HS-27A (cell line): ENCODE measurements at places on chromosomes 2 and 18.

- no peak for DNase-seq
These were observed 370.6 kb downstream of the HRH4 start for GRCh38 chr18:24831081-24831480.

DNA sequence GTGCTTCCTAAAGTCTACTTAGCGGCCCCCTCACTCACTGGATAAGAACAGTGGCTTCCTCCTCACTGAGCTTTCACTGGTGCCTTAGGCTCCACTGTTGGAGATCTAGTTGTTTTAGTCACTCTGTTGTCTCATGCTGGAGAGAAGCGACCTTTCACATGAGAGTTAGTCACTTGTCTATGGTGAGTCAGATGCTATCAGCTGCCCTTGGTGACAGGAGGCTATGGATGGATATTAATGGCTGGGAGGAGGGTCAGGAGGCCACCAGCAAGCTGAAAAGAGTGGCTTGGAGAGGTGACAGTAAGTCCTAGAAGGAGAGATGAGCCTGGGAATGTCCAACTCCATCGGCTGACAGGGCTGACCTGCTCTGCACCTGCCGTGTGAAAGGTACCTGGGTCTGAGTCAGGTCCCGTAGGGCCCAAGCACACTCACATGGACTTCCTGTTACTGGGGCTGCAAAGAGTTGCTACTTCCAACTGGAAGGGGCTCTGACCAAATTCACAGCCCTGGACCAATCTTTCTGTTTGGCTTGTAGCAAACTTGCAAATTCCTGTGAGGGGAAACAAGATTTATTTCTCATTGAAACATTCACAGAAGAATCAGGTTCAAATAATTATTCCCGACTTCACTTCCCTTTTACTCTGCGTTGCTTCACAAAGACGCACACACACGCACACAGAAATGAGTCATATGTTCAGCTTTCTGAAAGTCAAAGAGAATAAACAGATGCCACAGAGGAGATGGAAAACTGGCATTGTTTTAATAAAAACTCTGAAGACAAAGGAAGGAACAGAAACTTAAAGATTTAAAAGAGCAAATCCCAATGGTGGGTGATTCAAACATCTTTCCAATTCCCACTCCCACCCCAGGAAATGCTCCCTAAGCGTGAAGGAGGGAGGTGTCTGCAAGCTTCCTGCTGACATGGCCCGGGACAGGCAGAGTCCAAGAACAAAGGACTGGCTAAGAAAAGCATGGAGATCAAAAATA, 203.5 kb upstream of the TWIST2 start:
- no peak for DNase-seq

GRCh38 chr2:101380376-101380775, 6.9 kb downstream of the CREG2 start:
- peak; percentile 55 for DNase-seq

- DNase-seq: no peak
These were observed 158.0 kb upstream of the RBMS1 start for GRCh38 chr2:160651416-160652200.

GRCh38 chr2:151380580-151381235, 23.3 kb downstream of the TNFAIP6 start:
- DNase-seq: no peak

DNA sequence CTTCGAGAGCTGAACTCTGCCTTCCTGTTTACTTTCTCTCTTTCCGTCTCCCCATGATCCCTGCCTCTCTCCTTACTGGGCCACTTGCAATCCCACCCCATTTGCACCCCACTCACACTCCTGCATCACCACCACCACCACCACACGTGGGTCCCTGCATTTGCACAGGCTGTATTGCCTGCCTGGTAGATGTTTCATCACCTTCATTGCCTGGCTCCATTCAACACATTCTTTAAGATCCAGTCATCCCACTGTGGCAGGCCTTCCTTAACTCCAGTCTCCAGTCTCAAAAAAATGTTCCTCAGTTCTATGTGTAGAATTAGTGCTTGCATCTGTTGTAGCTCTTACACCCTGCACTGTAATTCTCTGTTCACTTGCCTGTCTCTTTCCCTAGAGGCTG, 13.9 kb downstream of the NOSTRIN start:
- DNase-seq: peak; percentile 42

DNA sequence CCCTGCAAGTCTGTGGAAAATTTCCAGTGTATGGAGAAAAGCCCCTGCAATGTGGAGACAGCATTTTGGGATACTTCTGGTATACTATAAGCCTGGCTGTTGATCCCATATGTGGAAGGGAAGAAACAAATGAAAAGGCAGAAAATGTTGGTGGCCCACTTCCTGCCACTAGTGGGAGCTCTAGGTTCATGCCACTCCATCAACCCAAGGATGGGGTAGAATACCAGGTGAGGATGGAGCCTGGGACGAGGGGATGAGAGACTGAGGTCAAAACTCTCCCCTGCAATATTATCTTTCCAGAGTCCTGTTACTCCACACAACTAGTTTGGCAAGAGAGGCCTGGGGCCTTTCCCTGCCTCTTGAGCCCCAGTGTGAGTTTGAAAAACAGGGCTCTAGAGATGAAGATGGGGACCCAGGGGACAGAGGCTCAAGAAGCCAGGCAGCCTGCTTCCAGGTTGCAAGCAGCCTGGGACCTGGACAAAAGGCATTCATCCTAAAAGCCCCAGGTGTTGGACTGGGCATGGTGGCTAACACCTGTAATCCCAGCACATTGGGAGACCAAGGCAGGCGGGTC, 31.9 kb downstream of the BMP10 start:
- DNase-seq: no peak

DNA sequence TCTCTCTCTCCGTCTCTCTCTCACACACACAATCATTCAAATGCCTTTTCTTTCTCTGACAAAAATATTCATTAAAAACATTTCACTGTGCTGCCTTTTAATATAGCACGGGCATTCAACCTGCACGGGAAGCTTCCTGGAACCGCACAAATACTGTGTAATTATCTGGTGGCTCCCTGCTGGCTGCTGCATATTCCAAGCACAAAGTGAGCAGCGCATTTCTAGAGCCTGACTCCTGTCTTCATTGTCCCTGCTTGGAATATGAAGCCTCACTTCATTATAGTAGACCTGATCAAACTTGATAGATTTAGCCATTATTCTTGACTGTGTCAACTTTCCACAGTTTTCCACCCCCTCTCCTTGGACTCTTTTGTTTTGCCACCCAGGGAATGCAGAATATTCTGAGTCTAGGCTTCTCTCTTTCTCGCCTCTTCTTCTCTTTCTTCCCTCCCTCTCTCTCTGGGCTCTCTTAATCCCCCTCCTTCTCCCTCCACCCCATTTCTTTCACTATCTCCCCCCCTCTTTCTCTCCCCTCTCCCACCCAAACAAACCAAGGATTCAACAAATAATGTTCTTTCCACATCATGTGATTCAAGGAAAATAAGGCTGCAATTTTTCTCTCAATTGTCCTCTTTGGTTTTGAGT, 672.1 kb upstream of the FANCL start:
- no peak for DNase-seq

- no peak for DNase-seq
These were observed 36.9 kb downstream of the MSH6 start for GRCh38 chr2:47819834-47820233.

DNA sequence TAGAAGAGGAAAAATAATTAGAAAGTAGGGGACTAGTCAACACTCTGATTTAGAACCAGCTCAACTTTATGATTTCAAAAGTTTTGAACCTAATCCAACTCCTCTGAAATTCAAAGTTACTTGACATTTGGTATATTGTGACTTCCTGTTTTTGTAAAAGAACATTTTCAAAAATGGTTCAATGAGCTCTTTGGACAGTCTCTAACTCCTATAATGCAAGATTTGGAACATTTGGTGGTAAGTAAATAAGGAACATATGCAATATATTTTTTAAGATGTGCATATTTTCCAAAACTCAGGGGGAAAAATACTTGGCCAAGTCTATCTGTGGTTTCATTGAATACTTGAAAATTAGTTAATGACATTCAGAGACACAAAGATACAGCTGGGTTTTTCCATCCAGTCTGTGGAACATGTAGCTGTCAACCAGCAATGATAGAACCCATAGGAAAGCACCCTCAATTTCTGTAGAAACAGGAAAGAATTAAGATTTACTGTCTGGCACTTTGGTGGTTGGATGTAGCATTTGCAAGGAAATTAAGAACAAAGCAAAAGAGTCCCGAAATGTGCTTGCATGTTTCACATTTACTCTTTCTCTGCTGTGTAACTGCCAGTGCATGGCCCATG, 17.0 kb upstream of the ANKRD44 start:
- no peak for DNase-seq

DNA sequence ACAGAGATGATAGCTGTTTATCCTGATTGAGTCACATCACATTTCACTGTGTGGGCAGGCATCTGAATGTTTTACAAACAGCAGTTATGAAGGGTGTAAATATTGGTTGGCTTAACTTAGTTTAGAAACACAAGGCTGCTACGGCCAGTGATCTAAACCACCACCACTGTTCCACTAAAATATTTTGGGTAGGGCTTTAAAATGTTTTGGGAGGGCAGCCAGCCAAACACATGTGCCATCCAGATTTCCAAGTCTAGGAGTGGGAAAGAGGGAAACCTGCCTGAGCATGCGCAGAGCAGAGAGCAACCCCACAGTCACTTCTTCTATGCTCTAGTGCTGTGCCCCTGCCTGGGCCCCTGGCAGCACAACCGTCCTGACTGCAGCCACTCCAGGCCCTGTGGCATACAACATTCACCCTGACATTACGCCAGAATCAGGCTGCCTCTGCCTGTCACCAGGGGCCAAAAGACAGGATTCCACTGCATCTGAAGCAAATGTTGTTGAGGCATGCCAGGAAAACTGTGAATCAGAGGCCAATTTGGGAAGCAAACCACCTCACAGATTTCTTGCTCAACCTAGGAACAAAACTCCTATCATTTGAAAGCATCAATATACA, 74.8 kb upstream of the COL5A2 start:
- no peak for DNase-seq

- DNase-seq: no peak
These were observed 17.7 kb downstream of the KLF7 start for GRCh38 chr2:207148020-207148419.

DNA sequence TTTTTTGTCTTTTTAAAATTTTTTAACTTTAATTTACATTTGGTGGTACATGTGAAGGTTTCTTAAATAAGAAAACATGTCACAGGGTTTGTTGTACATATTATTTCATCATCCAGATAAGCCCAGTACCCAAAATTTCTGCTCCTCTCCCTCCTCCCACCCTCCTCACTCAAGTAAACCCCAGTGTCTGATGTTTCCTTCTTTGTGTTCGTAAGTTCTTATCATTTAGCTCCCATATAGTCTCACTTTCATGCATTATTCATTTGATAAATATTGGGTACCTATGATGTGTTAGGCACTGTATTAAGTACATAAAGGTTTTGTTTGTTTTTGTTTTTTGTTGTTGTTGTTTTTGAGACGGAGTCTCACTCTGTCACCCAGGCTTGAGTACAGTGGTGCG, 5.7 kb upstream of the TGIF1 start:
- DNase-seq: no peak

GRCh38 chr2:39689272-39689841, 23.6 kb downstream of the TMEM178A start:
- DNase-seq: no peak

DNA sequence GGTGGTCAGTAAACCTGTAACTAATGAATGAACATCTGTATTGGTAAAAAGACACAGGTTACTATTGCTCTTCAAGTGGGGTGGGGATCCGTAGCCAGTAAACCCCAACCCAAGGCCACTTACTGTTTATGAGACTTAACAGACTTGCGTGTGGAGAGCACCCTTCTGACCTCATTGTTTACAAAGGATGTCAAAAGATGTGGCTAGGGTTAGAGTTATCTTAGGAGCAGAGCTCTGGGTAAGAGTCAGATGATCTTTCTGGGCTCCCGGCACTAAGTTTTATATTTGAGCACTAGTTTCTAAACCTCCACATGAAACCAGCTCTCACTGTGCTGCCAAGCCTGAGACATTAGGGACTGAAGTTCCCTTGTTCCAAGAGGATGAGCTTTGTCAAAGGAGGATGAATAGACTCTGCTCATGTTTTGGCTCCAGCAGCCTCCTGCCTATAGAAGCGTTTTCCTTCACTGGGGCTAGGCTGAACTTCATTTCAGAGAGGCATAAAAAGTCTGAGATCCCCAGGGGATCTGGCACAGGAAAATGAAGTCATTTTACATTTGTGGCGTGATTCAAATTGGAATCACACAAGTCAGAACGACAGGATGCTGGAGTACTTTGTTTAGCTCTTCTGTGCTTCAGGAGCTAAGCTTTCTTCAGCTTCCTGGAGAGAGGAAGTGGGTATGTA, 403.1 kb upstream of the TRIB2 start:
- DNase-seq: no peak

DNA sequence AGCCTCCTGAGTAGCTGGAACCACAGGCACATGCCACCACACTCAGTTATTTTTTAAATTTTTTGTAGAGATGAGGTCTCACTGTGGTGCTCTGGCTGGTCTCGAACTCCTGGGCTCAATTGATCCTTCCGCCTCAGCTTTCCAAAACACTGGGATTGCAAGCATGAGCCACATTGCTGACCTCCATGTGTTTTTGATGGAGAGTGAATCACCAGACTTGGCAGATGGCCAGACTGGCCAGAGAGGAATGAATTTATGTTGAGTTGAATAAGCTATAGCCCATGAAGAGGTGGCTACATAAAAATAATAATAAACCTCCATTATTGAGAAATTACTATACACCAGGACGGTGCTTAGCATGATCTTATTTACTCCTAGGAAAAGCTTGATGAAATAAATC, 91.5 kb downstream of the MREG start:
- peak; percentile 71 for DNase-seq

- DNase-seq: peak; percentile 51
These were observed 2.2 kb downstream of the NXPH2 start for GRCh38 chr2:138777996-138778395.

GRCh38 chr2:168585700-168586099, 129.6 kb downstream of the CERS6 start:
- no peak for DNase-seq

- no peak for DNase-seq
These were observed 174.6 kb downstream of the SMAD7 start for GRCh38 chr18:48776156-48776555.

DNA sequence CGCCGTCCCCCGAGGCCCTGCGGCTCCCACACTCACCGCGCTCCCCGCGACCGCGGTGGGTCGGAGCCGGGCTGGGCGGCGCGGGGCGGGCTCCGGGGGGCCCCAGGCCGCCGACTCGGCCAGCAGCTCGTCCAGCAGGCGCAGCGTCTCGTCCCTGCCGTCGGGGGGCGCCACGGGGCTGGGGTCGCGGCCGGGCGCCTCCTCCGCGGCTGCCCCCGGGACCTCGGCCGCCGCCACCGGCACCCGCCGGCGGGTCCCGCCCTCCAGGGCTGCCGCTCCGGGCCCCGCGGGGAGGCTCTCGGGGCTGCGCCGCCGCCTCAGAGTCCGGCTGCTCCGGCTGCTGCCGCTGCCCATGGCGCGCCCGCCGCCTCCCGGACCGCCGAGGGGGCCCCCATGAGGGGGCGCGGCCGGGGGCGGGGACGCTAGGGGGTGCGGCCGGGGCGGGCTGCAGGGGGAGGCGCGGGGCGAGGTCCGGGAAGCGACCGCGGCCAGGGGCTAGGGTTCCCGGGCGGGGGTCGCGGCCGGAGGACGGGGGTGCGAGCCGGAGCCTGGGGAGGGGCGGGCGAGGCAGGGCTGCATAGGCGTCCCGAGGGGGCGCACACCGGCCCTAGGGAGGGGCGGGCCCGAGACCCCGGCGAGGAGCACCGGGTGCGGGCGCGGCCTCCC, at the start of gene CYS1:
Gene CYS1, minus strand, starts transcription at position 542 of the 666 bp plus-strand sequence. Its CDS starts 188 bp downstream, at position 354.
- no peak for DNase-seq

GRCh38 chr18:74901362-74902146, 303.9 kb downstream of the ZNF407 start:
- DNase-seq: no peak

GRCh38 chr18:47731276-47731675, 199.2 kb downstream of the SMAD2 start:
- DNase-seq: no peak
